ENCODE measurements at places on chromosomes 4 and X.
A peak's percentile ranks its signal among the peaks of the same experiment; 100 is the strongest.

DNA sequence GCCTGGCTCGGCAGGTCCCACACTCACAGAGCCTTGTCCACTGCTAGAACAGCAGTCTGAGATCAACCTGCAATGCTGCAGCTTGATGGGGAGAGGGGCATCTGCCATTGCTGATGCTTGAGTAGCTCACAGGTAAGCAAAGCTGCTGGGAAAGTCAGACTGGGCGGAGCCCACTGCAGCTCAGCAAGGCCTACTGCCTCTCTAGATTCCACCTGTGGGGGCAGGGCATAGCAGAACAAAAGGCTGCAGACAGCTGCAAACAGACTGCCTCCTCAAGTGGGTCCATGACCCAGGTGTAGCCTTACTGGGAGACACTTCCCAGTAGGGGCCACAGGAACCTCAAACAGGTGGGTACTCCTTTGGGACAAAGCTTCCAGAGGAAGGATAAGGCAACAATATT lies 110.6 kb upstream of the ADAMTS3 start:
- DNase-seq = no peak

DNA sequence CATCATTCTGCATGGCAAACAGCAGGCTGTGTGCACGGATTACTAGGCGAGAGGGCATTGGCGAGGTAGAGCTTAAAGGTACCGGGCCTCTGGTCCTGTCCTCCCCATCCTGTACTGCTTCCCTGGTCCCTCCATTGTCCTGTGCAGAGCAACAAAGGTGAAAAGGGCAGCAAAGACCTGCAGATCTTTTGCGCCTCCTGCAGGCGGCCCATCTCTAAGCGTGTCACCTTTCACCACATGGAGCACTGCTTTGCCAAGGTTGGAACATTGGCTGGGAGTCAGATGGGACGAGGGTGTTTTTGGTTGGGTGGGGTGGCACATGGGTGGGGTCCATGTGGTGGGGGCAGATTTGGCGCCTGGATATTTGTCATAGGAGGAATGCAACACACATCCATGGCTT lies 64.7 kb upstream of the UXT start:
- no peak for DNase-seq

DNA sequence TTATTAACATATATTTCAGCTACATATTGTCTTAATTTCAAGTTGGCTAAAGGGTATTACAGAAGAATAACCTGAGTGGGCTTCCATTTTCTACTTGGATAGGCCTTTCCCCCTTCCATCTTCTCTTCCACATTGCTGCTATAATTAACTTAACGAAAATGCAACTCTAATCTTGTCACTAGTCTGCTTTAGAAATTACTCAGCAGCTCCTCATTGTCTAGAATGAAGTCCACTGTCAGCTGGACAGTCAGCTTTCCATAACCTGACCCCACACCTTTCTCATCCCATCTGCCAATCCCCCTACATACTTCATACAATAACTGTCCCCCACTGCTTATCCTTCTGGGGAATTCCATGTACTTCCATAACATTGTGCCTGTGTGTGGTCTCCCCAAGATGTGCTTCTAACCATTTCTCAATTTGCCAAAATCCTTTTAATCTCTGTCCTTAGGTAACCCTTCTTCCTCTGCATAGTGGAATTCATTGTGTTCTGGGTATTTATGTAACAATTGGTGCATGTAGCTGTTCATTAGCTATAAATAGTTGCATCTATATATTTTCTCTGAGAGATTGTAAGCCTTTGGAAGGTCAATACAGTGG lies 4.8 kb downstream of the MND1 start:
- no peak for DNase-seq

GRCh38 chrX:47595716-47596251 lies 13.5 kb downstream of the TIMP1 start:
- DNase-seq = peak; percentile 4

GRCh38 chr4:44257461-44257860 lies 191.1 kb downstream of the KCTD8 start:
- DNase-seq = no peak

- DNase-seq = peak; percentile 67
Observed at GRCh38 chrX:71910643-71910985, at the start of gene NHSL2. TSS of gene NHSL2 (plus strand) at chrX:71910845.

GRCh38 chrX:22383988-22384387 lies 111.3 kb downstream of the CBLL2 start:
- no peak for DNase-seq

DNA sequence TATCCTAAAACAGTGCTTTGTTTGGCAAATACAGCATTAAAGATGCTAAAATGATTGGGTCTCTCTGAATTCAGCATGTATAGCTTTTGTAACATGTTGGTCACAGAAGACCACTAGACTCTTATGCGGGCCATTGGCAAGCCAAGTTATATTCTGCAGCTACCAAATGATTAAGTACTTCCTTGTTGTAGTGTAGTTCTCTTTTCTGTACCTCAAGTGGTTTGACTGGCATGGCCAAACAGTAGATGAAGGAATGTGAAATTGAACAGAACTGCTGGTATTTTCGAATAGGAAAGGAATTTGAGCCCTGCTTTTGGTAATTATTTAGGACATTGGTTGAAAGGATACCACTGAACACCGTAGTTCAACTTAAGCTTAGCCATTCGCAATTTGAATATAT lies 193.9 kb upstream of the GPC4 start:
- no peak for DNase-seq

DNA sequence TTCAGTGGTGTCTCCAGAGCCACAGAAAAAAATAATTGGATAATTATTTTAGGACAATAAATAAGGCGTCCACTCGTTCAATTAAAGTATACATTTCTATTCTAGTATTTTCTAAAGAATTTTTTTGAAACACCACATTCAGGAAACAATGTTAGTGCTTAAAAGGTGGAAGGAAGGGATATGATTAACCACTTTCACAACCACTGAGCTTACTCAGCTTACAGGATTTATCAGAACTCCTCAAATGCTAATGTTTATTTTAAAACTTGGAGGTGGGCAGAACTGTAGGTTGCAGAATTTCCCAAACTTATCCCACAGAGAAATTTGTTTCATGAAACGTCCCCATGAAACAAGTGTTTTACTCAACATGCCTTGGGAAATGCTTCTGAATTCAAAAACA lies 54.3 kb upstream of the MAGEB2 start:
- no peak for DNase-seq

DNA sequence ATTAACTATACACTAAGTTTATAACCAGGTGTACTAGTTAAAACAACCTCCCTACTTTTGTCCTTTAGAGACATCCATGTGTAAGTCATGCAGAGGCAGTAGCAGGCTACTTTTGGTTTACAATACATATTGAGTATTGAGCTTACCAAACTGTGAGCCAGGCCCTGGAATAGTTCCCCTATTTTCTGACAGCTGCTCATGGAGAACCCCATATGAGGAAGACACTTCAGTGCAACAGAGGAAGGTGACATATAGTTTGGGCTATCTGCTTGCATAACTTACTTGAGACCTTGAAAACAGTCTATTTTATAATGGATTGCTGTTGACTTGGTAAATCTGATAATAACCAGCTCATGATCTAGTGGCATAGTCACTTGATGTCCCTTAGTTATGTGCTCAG lies 190.5 kb downstream of the SH3BGRL start:
- no peak for DNase-seq

- DNase-seq = no peak
Observed at GRCh38 chrX:153935326-153935851, 552 bp upstream of the NAA10 start.

- no peak for DNase-seq
Observed at GRCh38 chr4:69744157-69744478, 16.3 kb downstream of the SULT1B1 start.

GRCh38 chr4:61462451-61463326 lies 262.6 kb downstream of the ADGRL3 start:
- DNase-seq = no peak

DNA sequence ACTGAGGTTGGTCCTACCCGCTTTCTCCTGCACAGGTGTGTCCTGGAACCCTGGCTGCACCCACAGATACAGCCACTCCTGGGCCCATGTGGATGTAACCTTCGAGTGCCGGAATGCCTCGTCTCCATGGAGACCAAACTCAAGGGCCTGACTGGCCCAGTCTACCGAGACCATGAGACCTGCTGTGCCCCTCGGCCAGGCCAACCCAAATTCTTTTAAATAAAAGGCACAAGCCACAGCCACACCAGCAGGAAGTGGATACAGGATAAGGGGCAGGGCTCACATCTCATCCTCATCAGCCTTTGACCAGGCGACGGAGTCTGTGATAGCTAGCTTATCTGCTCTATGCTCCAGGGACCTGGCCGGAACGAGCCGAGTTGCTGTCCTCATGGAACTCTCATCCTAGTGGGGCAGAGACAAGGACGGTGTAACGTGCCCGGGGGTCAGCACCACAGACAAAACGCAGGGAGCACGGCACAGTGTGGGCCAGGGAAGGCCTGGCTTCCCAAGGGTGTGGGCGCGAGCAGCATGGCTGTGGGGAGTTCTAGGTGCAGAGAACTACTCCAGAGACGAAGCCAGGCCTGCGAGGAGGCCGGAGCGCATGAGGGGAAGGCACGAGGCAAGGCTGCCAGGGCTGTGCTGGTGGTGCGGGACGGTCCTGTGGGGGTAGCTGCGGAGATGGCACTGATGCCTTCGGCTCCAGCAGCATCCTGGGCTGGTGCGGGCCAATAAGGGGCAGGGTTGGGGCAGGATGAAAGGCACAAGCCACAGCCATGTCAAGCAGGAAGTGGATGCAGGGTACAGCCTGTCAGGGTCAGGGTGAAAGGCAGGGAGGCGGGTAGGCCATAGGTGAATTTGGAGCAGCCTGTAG lies 22.7 kb downstream of the NOP14 start:
- no peak for DNase-seq

DNA sequence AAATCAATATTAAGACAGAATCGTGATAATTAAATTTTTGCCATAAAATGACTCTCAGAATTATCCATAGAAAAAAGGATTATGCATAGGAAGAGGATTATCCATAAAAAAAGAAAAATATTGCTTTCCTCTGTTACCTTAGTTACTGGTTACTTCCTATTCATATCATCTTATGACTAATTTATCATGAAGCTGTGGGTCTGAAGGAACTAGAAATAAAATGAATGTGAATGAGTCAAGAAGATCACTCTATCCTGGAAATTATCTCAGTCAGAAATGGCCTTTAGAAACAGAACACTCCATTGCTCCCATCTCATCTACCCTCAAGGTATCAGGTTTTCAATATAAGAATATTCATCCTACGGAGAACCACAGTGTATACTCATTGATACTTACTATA lies 19.4 kb downstream of the RPS6KA6 start:
- no peak for DNase-seq

GRCh38 chr4:41719417-41719816 lies 29.1 kb downstream of the PHOX2B start:
- DNase-seq = no peak

- DNase-seq = no peak
Observed at GRCh38 chr4:108044951-108045686, 55.4 kb downstream of the HADH start.

GRCh38 chr4:137705171-137705783 lies 173.0 kb upstream of the PCDH18 start:
- DNase-seq = no peak

- no peak for DNase-seq
Observed at GRCh38 chr4:89290727-89291516, 16.7 kb downstream of the GPRIN3 start.

GRCh38 chr4:7032596-7032995 lies 10.6 kb upstream of the TADA2B start:
- no peak for DNase-seq

DNA sequence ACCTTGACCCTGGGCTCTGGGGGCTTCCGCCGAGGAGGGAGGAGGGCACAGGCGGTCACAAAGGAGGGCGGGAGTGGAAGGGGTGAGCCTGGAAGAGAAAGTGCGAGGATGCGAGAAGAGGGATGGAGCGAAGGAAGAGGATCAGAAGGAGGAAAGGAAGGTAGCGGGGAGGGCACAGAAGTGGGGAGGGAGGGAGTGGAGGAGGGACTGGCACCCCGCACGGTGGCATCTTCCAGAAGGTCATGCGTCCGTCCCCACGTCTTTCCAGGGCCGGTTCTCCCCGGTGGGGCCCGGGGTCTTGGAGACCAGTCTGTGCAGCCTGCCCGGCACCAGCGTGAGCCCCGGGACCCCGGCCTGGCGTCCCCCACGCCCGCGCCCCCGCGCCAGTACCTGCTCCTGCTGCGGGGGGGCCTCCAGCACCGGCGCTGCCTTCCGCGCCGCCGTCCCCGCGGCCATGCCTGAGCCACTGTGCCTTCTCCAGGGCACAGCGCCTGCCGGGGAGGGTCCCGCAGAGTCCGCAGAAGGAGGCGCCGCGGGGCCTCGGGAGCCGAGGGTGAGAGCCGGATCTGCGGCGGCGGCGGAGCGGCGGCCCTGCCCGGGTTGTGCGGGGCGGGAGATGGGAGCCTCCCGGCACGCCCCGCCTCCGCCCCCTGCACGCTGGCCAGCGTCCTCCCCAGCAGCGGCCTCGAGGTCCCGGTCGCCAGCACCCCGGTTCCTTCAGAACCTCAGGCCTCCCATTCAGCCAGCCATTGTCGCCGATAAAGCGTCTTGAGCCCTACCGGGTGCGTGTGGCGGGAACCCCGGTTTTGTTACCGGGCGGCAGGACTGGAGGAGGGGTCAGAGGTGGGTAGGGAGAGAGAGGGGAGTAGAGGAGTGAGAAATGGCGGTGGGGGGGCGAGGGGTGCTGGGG lies at the start of gene RNF175:
TSS of gene RNF175 (minus strand) at position 618 of the 910 bp plus-strand sequence. CDS start at position 456, 162 bp downstream.
- peak; percentile 75 for DNase-seq

DNA sequence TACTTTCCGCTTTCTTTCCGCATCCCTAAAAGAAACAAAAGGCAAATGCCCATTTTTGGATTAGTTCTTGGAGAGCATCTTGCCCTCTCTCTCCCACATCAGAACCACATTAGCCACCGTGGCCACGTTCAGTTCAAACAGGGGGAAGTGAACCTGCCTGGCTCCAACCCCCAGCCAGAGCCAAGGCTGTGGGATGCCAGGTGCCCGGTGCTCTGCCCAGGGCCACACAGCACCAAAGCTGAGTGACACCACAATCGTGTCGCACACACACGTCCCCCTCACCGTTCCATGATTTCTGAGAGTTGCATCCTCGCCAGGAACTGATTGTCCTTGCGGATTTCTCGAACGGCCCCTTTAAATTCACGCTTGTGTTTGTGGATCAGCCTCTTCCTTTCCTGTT lies 24.3 kb downstream of the NOP14 start:
- no peak for DNase-seq

- DNase-seq = no peak
Observed at GRCh38 chr4:106875340-106875739, 160.8 kb downstream of the DKK2 start.

DNA sequence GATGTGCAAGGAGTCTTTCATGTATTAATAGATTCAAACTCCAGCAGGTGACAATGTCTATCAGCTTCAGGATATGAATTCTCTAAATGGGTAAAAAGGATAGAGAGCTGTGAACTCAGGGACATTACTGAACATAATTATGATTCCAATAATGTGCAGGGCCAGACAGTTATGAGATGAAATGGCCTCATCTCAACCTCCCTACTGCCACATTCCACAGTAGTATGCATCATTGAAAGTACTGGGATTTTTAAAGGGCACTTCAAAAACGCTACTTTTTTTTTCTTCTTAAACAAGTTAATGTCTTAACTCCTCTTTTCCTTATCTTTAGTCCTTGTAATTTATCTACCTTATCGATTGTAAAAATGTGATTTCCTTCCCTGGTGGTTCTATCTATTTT lies 202.0 kb downstream of the APBB2 start:
- no peak for DNase-seq

- no peak for DNase-seq
Observed at GRCh38 chrX:66872771-66873170, 233.9 kb upstream of the EDA2R start.

- DNase-seq = no peak
Observed at GRCh38 chrX:10649265-10649664, 28.9 kb upstream of the MID1 start.

Data from ecto neural progenitor cell (in vitro differentiated cells).